ENCODE measurements at places on chromosomes 7 and 10.

DNA sequence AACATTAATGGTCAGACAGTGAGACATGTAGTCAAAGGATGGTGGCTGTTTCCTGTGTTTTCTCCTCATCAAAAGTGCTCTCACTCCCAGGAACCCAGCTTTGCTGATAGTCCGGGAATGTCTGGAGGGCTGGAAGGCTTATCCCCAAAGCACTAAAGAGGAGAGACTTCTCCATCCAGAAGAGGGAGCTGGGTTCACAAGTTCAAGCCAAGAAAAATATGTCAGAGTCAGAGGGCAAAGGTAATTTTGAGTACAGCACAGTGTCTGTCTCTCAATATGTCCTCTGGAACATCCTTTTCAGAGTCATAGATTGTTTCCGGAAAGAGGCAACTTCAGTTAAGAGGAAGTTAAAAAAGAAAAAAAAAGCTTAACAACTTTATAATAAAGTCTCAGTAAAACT lies 281.5 kb upstream of the PHYHIPL start:
- H3K36me3 ChIP-seq: no peaks in the 10 kb centered on the region
- H3K4me3 ChIP-seq: no peak overlapping the region
- peak; percentile 4 for DNase-seq
- peaks cover 31% of the 10 kb centered on the region for H3K4me1 ChIP-seq
- H3K27ac ChIP-seq: peak overlapping the region; percentile 83
- H3K27me3 ChIP-seq: peaks cover 4% of the 10 kb centered on the region

GRCh38 chr10:112838784-112839481 lies 111.1 kb upstream of the TCF7L2 start:
- no peak overlapping the region for H3K27ac ChIP-seq
- peaks cover 23% of the 10 kb centered on the region for H3K27me3 ChIP-seq
- H3K36me3 ChIP-seq: no peaks in the 10 kb centered on the region
- H3K4me1 ChIP-seq: peaks cover 70% of the 10 kb centered on the region
- H3K4me3 ChIP-seq: no peak overlapping the region

GRCh38 chr7:26685606-26686005 lies 178.8 kb downstream of the SKAP2 start:
- DNase-seq: no peak
- no peak overlapping the region for H3K4me3 ChIP-seq
- no peaks in the 10 kb centered on the region for H3K27me3 ChIP-seq
- H3K27ac ChIP-seq: no peak overlapping the region

GRCh38 chr7:105388356-105389087 lies at the start of gene SRPK2:
Gene SRPK2 (minus strand): TSS chr7:105388921.
- H3K27me3 ChIP-seq: peaks cover 7% of the 10 kb centered on the region
- peaks cover 12% of the 10 kb centered on the region for H3K4me1 ChIP-seq
- H3K4me3 ChIP-seq: peak within 1 kb of the TSS; percentile 98
- peak; percentile 91 for DNase-seq

DNA sequence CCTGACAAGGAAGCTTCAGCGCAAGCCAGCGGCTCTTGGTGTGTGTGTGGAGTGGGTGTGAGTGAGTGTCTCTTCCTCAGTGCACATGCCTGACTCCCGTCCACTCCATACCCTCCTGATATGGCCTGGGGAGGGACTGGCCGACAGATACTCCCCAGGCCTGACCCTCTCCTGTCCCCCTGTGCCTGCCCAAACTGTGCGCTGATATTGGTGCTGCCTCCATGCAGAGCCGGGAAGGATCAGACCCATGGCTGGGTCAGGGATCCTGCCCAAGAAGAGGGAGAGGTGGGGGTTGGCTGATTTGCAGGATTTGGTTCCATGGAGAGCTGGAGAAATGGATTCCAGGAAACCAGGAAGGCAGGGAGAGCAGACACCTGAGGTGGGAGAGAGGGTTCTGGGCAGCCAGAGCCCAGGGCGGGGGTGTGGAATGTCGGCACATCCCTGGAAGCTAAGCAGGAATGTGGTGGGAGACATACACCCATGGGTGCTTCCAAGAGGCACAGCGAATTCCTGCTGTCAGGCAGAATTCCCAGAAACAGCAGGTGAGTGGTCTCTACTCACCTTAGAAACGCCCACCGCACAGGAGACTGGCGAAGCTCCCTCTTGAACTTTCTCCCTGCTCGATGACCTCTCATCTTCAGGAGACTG lies 6.3 kb downstream of the CALML5 start:
- H3K4me1 ChIP-seq: peaks cover 24% of the 10 kb centered on the region
- H3K27me3 ChIP-seq: no peaks in the 10 kb centered on the region
- no peaks in the 10 kb centered on the region for H3K36me3 ChIP-seq

DNA sequence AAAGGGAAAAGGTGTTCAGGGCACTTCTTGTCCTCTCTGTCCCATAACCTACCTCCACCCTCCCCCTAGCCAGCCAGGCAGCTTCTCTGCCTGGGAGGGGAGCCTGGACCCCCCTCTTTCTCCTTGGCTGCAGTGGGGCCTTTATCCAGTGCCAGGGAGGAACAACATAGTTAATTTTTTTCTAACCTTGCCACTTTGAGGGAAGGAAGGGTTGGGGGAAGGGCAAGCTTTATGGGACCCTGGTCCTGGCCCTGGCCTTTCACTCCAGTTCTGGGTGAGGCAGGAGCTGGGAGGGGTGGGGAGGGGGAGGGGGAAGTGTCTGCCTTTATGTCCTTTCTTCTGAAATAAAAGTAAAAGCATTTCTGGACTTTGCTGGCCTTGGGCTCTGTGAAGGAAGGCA lies 4.5 kb downstream of the VGF start:
- no peak for DNase-seq
- peaks cover 55% of the 10 kb centered on the region for H3K4me1 ChIP-seq
- no peak overlapping the region for H3K27ac ChIP-seq
- H3K36me3 ChIP-seq: peaks cover 36% of the 10 kb centered on the region
- H3K27me3 ChIP-seq: peaks cover 56% of the 10 kb centered on the region
- no peak overlapping the region for H3K4me3 ChIP-seq

DNA sequence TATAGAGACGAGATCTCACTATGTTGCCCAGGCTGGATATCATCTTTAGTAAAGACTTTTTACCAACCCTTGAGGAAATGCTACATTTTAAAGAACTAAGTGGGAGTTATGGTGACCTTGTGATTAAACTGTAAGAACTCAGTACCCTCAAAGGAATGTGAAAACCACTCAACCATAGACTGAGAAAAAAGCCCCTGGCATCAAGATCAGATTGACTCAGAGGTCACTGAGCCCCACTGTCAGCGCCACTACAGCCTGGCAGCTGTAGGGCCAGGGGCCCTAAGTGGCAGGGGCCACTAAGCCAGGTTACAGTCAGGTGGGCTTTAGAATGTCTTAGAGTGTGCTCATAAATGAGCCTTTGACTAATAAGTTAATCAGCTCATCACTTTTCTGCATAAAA lies 55.9 kb downstream of the APBB1IP start:
- H3K4me3 ChIP-seq: no peak overlapping the region
- no peaks in the 10 kb centered on the region for H3K4me1 ChIP-seq
- H3K36me3 ChIP-seq: no peaks in the 10 kb centered on the region
- no peak overlapping the region for H3K27ac ChIP-seq
- H3K27me3 ChIP-seq: peaks cover 2% of the 10 kb centered on the region

DNA sequence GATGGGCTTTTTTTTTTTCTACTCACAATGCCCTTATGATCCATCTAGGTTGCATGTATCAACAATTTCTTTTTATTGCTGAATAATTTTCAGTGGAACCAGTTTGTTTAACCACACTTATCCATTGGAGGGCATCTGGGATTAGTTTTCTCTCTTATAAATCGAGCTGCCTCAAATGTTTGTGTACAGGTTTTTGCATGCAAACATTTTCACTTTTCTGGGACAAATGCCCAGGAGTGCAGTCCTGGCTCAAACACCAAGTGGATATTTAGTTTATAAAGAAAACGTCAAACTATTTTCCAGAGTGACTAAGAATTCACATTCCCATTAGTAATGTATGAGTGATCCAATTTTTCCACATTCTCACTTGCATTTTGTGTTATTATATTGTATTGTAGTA lies 313.4 kb downstream of the CXCL12 start:
- H3K27ac ChIP-seq: no peak overlapping the region
- no peak for DNase-seq
- peaks cover 15% of the 10 kb centered on the region for H3K4me1 ChIP-seq
- no peak overlapping the region for H3K4me3 ChIP-seq
- peaks cover 8% of the 10 kb centered on the region for H3K36me3 ChIP-seq
- peaks cover 8% of the 10 kb centered on the region for H3K27me3 ChIP-seq

Measured in nephron progenitor cell (in vitro differentiated cells).